ENCODE measurements at places on chromosomes 6 and 20.

- DNase-seq: no peak
Measured at GRCh38 chr20:63333241-63333836, 27.8 kb downstream of the CHRNA4 start.

DNA sequence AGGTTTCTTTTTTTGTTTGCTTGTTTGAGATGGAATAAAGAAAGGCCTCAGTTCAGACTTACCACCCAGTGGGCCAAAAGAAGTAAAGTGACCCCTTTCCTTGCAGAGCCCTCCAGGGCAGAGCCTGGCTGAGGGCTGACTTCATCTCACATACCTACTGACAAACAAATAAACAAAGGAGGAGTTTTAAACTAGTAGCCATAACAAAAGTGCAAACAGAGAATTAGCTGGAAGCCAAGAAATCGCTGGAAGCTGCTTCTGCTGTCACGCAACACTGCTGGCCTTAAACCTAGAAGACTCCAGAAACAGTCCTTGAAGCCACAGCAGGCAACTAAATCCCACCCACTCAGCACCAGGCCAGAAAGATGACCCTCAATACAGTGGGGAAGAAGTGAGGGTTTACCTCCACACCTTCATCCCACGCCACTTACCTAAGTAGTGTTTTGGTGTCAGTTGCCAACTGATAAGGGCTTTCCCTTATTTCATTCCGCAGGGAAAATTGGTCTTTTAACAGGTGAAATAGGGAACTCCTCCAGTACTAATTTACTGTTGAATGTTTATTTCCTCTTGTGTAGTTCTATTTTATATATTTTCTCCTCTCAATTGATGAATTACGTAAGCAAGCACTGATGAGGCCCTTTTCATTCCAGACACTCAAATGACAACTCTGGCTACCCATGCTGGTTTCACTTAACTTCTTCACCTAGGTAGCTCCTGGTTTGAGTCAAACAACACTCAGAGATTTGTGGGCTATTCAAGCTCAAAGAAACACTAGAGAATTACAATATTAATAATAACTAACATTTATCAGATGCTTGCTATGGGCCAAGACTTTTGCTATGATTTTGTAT, 46.2 kb downstream of the EDN1 start:
- DNase-seq: no peak

- peak; percentile 64 for DNase-seq
Measured at GRCh38 chr20:46293084-46293483, 15.2 kb downstream of the CDH22 start.

DNA sequence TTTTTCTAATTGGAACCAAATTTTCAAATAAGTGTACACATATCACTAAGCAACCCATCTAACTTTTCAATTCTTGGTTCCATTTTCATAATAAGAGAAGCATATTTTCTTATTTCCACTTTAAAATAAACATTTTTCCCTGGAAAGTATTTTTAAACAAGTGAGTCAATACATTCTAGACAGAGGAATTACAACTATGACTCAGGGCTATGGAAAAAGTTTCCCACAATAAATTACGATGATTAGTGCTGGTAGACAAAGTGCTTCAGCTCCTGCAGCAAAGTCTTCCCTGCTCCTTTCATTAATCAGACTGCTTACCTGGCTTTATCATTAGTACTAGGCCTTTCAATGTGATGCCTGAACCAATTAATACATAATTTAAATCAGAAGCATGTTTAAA, 322.5 kb downstream of the HACE1 start:
- no peak for DNase-seq

DNA sequence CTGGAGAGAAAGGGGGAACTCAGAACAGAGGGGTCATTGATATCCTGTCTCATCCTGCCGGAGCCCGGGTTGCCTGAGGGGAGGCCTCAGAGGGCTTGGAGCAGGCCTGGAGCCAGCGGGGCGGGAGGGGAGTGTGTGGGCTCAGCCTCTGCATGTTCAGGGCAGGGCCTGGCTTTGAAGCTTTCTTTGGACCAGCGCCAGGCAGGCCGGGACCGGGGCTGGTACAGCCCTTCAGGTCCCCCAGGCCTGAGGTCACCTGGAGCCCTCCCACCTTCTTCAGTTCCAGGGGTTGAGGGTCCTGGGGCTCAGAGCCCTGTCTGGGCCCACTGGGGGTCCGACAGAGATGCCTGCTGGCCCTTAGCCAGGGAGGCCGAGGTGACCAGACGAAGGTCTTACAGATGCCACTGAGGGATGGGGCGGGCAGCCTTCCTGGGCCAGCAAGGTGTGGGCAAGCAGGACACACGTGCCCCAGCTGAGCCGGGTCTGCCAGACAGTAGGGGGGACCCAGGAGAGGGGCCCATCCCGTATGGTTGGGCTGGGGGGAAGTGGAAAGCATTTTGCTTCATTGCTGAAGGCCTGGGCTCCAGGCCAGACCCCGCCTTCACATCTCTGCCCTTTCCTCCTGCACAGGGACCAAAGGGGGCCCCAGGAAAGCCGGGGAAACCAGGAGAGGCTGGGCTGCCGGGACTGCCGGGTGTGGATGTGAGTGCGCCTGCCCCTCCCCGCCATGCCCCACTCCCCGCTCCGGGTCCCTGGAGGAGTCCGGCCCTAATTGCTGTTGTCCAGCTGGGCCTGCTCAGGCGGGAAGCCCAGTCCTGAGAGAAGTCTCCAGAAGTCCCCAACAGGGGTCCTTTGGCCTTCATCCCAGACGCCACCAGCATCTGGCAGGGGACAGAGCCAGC, 2.0 kb downstream of the COL9A3 start:
- DNase-seq: peak; percentile 84

- no peak for DNase-seq
Measured at GRCh38 chr6:119267126-119267905, 82.2 kb downstream of the MAN1A1 start.

DNA sequence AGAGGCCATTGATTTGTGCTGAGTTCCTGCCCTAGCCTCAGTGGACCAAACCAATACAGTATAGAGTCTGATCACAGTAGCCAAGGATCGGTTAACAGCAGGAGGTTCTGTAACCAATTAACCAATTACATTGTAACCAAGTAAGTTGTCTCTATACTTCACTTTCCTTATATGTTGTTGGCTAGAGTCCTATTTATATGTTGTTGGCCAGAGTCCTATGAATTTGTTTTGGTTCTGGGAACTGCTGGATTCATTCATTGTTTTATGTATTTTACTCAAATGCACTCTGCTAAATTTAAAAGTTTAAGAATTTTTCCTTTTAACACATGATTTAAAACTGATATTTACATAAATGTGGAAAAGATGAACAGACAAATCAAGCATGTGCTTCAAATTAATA, 597.4 kb upstream of the HS3ST5 start:
- DNase-seq: peak; percentile 18

DNA sequence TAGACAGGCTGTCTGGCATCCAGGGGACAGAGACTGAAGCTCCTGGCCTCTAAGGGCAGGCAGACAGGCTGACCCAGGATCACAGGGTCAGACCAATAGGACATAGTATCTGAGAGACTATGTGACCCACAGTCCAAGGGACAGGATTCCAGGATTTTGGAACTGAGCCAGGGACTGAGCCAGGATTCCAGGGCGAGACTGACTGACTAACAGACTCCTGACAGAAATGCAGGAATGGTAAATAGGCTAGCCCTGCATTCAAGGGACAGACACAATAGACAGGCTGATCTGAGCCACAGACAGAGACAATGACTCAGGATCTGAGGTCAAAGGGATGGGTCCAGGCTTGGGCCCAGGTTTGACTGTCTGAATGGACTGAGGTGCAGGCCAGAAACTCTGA, 19.8 kb downstream of the XKR7 start:
- no peak for DNase-seq

DNA sequence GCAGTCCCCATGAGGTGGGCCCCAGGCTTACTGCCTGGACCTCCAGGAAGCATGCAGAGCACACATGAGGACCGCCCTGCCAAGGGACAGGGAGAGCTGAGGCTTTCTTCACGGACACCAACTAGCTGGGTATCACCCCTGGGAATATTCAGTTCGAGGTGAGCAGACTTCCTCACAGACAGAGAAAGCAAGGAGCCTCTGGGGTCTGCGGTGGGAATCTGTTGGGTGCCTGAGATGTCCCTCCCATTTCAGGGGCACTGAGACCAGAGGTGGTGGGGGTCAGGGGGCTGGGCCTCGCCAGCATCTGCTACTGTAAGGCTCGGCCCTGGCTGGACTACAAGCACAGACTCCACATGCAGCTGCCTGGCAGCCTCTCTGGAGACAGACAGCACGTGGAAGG, 74.3 kb upstream of the SYNDIG1 start:
- no peak for DNase-seq

GRCh38 chr6:149347067-149347466, 29.6 kb downstream of the TAB2 start:
- no peak for DNase-seq

- no peak for DNase-seq
Measured at GRCh38 chr6:34223381-34223955, 13.2 kb upstream of the HMGA1 start.

DNA sequence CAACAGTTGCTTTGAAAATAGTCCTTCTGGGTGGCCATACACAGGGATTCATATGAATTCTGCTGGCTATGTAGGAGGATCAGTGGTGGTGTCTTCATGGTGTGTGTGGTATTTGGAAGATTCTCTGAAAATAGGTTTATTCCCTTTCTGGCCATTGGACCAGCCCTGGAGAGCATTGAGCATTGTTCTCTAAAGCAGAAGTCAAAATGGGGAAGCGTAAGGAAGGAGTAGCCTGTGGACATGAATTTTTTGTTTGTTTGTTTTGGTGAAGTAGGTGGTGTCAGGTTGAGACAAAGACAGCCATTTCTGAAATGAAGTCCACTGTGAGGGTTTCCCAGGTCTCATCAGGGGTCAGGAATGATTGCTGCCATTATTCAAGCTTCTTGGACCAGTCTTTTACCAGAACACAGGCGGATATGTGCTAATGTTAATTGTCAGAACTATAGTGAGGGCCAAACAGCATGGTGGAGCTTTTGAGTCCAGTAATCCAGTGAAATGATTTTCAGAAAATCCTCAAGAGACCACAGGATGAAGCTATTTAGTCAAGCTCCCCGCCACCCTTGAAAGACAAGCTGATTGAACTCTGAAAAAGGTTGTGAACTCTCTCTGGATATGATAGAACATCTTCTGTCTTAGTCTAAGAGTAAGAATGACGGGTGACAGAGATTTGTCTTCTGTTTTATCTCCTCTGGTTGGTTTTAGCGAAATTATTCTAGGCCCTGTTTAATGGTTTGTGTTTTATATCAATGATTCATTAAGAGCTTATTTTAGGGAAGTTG, 60.0 kb downstream of the DNAH8 start:
- DNase-seq: peak; percentile 15

DNA sequence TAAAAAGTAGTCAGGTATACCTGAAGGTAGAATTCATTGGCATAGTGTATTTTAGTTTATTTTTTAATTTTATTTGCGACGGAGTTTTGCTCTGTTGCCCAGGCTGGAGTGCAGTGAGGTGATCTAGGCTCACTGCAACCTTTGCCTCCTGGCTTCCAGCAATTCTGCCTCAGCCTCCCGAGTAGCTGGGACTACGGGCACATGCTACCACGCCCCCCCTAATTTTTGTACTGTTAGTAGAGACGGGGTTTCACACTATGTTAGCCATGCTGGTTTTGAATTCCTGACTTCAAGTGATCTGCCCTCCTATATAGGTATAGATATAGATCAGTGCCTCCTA, 102.8 kb upstream of the PRSS16 start:
- DNase-seq: no peak

GRCh38 chr6:87755708-87756671, 54.0 kb upstream of the AKIRIN2 start:
- DNase-seq: no peak

- peak; percentile 96 for DNase-seq
Measured at GRCh38 chr6:149028767-149029405, 282.1 kb downstream of the UST start.

DNA sequence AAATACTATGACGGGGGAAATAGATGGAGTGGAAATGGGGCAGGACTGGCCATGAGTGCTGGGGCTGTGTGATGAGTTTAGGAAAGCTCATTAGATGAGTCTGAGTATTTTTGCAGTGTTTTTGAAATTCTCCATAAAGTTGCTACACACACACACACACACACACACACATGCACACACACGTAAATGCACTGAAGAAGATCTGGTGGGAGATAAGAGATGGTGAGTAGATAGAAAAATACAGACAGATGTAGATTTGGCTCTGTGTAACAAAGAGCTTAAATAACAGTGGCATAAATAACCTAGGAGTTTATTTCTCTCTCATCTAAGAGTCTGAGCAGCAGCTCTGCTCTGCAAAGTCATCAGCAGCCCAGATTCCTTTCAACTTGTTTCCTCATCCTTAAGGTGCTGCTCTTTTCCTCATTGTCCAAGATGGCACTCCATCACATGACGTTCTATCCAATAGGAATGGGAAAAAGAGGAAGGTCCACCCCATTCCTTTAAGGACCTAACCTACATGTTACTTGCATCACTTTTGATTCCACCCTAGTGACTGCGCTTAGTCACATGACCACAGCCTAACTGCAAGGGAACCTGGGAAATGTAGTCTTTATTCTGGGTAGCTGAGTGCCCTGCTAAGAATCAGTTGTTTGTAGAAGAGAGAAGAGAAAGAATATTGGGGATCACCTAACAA, 76.4 kb downstream of the EYA2 start:
- DNase-seq: peak; percentile 56

GRCh38 chr20:19048995-19049501, 163.4 kb upstream of the SLC24A3 start:
- DNase-seq: peak; percentile 30

GRCh38 chr6:108736832-108737231, 111.4 kb upstream of the ARMC2 start:
- DNase-seq: no peak

DNA sequence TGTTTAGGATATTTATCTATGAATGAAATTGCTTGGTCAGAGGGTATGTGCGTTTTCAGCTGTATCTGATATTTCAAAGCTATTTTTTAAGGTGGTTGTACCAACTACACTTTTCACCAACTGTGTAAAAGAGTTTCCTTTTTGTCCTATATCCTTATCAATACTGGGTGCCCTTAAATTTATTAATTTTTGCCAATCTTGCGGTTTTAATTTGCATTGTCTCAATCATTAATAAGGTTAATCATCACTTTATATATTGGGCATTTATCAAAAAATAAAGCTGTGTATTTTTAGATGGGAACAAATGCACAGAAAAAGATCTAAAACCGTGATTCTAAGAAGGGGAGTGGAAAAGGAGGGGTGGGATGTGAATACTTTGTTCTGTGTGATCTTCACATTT, 66.7 kb upstream of the SALL4 start:
- DNase-seq: no peak

- peak; percentile 53 for DNase-seq
Measured at GRCh38 chr20:44600758-44601201, 18.4 kb downstream of the PKIG start.

- DNase-seq: no peak
Measured at GRCh38 chr6:21676769-21677168, 83.2 kb downstream of the SOX4 start.

GRCh38 chr20:275791-276190, 14.8 kb downstream of the C20orf96 start:
- no peak for DNase-seq
